ENCODE measurements at places on chromosomes 5 and 9.

DNA sequence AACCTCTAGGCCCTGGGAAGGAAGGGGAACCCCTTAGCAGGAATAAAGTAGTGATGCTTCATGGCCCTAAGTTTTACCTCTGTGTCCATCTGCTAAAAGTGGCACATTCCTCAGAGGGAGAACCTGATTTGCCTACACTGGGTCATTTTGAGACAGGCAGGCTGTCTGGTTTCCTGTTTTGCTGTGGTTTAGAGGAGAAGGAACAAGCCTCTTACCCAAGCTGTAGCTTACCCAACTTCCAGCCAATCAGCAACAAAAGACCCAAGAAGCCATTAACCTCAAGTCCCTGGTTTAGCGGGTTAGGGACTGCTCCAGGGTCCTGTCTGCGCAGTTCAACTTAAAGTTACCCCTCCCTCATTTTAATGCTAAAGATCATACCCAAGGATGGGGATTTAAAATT lies 411.0 kb downstream of the MAT2B start:
- DNase-seq = no peak

DNA sequence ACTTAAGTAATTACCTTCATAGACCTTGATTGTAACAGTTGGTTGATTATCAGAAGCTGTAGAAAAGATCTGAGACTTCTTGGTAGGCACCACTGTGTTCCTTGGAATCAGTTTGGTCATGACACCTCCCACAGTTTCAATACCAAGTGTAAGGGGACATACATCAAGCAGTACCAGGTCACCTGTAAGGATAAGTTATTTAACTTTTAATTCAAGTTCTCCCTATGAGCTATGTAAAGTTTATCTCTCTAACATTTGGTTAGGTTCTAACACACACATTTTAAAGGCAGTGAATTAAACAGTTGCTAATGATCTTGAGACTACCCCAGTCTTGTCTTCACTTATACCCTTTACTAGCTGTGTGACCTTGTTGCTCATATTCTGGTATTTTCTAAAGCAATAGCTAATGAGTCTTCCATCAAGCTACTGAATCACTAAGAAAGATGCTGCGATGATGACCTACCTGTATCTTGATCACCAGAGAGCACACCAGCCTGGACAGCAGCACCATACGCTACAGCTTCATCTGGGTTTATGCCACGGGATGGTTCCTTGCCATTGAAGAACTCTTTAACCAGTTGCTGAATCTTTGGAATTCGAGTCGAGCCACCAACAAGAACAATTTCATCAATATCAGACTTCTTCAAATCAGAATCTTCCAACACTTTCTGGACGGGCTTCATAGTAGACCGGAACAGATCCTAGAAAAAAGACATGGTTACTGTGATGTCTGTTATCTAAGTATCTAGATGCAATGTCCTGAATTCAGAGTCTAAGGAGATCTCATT lies 2.8 kb downstream of the HSPA5 start:
- DNase-seq = no peak

GRCh38 chr5:181168595-181169118 lies 21.3 kb downstream of the OR2V2 start:
- no peak for DNase-seq

DNA sequence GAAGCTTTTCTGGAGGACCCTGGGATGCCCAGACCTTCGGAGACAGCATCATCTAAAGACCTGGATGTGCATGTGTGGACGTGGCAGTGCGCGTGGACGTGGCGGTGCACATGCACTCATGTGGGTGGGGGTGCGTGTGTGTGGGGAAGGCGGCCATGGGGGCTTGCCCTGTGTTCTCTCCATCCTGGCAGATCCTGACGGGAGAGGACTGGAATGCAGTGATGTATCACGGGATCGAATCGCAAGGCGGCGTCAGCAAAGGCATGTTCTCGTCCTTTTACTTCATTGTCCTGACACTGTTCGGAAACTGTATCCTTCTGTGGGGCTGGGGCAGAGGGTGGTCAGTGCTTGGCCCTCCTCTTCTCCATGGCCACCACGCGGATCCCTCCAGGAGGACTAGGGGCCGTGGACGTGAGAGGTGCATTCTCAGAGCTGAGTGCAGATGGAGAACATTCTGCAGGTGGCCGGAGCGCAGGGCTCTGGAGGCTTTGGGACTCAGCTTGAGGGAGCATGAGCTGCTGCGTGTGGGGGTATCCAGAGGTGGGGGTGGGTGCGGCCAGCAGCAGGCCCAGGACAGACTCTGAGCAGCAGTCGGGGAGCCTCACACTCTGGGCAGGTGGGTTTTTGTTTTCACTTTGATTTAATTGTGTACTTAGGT lies 129.1 kb downstream of the CACNA1B start:
- DNase-seq = peak; percentile 8

GRCh38 chr9:79104951-79105350 lies 466.8 kb upstream of the TLE4 start:
- no peak for DNase-seq

DNA sequence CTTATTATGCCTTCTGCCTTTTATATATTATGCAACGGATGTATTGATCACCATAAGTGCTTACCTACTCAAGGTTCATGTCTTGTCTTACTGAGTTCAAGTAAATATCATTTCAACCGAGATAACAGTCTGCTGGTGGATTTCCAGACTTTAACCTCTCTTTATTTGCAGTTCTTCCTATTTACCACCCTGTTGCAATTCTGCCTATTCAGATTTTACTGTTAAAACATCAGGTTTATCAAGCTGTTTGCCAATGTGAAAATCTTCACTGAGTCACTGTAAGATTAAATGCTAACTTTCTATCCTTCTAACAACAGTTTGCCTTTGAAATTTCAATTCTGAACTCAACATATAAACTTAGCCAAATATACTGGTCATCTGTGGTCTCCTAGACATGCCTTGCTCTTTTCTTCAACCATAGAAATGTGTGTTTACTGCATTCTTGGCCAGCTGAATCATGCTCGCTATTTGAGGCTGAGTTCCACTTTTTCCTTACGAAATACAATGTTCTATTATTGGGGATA lies 471.7 kb upstream of the RORB start:
- DNase-seq = no peak

GRCh38 chr9:92173318-92173717 lies 58.1 kb upstream of the SPTLC1 start:
- DNase-seq = no peak

DNA sequence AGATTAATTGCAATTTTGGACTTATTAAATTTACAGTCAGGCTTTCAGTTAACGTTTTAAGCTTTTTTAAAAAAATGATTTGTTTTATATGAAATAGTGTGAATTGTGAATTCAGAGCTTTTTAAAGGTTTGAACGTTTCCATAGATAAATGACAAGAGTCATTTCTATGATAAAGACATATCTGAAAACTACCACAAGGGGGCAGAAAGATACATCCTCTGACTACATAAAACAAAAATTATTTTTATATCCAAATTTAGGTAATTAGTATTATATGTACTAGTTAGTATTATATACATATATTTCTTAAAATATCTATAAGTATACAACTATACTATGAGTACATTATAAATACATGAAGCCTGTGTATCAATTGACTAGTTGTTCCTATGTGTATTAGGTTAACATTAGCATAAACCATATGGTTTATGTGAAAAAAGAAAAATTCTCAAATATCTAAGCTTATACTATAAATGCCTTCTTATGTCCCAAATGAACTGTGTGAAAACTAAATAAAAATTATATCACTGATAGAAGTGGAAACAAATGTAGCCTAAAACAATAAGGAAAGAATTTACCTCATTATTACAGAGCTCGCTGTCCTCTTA lies 155.2 kb downstream of the MEF2C start:
- no peak for DNase-seq

- no peak for DNase-seq
Measured at GRCh38 chr9:21982861-21983560, 11.2 kb downstream of the CDKN2A start.

- DNase-seq = no peak
Measured at GRCh38 chr9:95494416-95495371, 22.1 kb downstream of the PTCH1 start.

DNA sequence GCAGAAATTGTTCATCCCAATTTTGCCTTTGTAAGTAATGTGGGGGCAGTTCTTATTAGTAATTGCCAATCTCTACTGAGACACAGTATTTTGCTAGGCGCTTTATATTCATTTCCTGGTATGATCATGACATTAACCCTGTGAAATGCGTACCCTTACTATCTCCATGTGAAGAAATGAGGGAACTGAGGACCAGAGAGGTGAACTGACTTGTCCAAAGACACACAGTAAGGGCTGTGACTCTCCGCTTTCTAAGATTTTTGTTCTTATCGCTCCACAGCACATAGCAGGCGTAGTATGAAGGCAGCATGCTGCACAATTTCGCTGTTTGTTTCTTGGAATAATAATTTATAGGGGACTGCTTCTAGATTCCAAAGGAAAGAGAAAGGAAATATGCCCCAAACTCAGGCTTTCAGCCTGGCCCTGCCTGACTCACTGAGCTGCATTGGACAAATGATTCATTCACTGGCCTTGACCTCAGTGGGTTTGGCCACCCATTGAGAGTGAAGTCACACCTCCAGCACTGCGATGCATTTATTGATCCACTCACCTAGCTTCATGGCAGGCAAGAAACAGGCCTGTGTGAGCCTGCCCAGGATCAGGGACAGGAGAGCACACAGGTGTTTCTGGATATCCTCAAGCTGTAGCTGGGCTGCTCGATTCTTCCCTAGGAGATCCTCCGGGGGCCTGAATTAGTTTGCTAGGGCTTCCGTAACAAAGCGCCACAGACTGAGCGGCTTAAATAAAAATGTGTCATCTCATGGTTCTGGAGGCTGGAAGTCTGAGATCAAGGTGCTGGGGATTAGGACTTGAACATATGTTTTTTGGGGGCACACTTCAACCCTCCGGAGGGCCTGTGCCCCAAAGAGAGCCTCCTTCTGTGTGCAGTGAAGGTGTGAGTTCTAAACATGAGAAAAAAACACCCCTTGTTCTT lies 7.2 kb upstream of the DUSP1 start:
- peak; percentile 43 for DNase-seq

DNA sequence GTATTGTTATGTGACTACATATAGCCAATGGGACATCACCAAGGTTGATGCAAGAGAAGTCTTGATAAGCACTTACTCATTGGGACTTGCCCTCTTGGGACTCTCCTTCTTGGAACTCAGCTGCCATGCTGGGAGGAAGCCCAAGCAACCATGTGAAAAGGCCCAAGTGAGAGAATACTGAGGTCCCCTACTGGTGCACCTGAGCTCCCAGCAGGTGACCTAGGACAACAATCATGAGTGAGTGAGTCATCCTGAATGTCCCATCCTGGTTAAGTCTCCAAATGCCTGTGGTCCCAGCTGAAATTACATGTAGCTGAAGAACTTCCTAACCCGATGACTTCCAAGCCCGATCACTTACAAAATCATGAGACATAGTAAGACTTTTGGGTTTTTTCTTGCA lies 260.7 kb downstream of the ICE1 start:
- DNase-seq = no peak

DNA sequence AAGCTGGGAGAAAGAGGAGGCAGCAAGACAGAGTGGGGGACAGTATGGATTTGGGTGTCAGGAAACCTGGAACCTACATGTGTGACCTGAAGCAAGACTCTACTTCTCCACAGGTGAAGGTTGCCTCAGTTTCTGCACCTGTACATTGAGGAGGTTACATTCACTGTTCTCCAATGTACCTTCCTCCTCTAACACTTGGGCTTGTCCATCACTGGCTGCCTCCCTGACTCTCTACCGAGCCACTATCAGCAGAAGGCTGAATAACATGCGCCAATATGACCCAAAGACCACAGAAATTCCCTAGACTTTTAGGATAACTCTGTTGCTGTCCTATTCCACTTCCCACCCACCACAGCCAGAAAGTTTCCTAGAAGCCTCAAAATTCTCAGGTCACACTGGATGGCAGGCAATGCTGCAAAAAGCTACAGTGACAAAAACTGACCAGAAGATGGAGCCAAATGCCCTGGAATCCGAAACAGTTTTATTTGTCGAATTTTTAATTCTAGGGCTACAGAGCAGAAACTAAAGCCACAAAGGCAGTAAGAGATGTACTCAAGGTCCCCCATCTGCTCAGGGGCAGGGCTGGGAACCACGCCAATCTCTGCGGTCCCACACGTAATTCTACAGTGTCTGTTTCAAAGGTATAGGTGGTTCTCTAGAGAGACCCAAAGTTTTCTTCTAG lies 64.4 kb downstream of the FAM114A2 start:
- DNase-seq = no peak

DNA sequence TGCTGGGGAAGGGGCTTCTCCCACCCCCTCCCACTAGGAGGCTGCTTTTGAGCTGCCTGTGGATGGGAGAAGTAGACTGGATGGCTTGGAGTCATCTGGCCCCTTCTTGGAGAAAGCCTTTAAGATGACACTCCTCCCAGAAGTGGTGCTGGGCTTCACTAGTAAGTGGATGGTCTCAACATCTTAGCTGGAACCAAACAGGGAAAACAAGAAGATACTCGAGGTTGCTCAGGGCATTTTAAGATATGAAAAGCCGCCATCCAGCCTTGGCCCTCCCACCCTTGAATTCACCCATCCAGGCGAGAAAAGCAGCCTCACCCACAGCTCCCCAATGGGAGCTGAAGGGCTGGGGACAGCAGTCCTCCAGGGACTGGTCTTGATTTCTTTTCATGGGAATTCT lies 7.8 kb upstream of the SMIM32 start:
- no peak for DNase-seq

GRCh38 chr5:64207978-64208377 lies 42.3 kb downstream of the RNF180 start:
- no peak for DNase-seq

DNA sequence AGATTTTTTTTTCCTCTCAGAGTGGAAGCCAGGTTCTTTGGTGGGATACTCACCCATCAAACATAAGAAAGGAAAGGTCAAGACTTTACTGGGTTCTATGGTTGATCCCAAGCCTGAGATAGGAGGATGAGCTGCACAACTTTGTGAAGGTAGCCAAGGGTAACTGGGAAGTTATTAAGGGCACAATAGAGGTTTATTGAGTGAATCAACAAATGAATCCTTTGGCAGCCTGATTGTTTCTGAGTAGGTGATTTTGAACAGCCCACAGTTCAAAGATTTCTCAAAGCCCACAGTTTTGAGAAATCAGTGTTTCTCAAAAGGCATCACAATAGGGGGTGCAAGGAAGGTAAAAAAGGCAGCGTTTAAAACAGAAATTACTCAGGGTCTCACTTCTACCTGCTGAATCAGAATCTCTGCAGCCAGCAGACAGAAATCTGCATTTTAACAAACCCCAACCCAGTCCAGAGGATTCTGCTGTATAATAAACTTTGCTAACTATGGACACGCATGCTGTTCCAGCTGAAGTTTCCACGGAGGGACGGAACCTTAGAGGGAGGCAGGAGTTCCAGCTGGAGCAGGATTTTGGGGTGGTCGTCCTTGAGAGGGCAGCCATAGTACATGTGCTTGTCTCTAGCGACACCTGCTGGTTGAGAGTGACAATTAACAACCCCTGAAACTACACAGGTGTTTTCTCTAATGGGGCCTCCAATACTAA lies 32.7 kb upstream of the FSD1L start:
- peak; percentile 59 for DNase-seq

DNA sequence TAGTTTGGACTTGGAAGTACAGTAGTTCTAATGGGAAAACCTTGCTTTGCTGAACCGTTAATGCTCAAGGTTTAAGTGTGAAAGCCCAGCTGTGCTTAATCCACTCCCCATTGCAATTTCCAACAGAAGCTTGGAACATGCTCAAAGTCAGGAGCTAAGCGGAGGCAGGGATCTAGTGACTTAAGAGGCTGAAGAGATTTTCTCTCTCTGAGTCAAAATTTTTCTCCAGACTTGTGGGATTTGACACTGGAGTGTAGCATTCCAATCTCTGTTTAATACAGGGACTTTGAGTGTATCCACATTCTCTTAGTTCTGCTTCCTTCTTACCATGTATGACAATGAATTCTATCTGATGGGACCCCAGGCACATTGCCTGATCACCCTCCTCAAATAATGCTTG lies 471.8 kb downstream of the KIF4B start:
- DNase-seq = no peak

GRCh38 chr5:76720988-76721569 lies 5.2 kb downstream of the F2R start:
- no peak for DNase-seq

Measured in progenitor cell of endocrine pancreas (in vitro differentiated cells).